ENCODE measurements at places on chromosomes 7 and 10. TPM values are rescaled to one million over a fixed set of nuclear protein-coding genes. Genes with fewer than 3 reads are reported as not detected.

The FAM24B gene
- total RNA-seq = 4.1 TPM

The SEC24C gene
- total RNA-seq = 56.3 TPM

The PNLIPRP3 gene
- 0.37 TPM for total RNA-seq

The ELAPOR2 gene
- 3.3 TPM for total RNA-seq

The PSD gene
- 1.6 TPM for total RNA-seq

The C7orf33 gene
- not detected for total RNA-seq

The SLC16A9 gene
- 0.59 TPM for total RNA-seq

The CALY gene
- total RNA-seq = not detected
